RPMI8226 (cell line): ENCODE measurements at places on chromosomes 6 and 20.

- DNase-seq, result no peak
These were observed 198.6 kb downstream of the ZDHHC14 start for GRCh38 chr6:157579467-157580031.

GRCh38 chr20:31760519-31761240 lies 21.6 kb downstream of the TPX2 start:
- DNase-seq, result no peak

- DNase-seq, result no peak
These were observed 29.2 kb downstream of the OSBPL2 start for GRCh38 chr20:62267543-62267942.

DNA sequence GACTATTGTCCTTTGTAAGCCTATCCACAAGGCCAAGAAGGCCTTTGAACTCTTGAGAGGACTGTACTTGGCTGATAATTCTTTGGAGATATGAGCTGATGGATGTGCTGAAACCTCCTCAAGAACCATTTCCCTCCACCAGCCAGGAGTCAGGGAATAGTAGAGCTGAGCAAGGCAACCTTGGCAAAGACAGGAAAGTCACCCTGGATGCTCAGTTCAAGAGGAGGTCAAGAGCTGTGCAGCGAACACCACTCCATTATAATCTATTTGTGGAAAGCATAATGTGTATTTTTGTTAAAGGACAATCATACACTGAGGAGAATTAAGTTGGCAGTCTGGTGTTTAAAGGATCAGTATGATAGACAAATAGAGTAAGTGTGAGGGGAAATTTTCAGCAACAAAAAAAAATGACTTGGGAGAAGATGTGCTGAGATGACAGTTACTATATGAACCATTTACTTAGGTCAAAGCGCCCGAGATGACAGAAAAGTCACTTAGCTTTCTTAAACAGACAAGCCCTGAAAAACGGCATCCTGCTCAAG lies 177.2 kb upstream of the COL21A1 start:
- DNase-seq, result no peak

GRCh38 chr6:3538536-3538935 lies 81.7 kb upstream of the SLC22A23 start:
- no peak for DNase-seq

DNA sequence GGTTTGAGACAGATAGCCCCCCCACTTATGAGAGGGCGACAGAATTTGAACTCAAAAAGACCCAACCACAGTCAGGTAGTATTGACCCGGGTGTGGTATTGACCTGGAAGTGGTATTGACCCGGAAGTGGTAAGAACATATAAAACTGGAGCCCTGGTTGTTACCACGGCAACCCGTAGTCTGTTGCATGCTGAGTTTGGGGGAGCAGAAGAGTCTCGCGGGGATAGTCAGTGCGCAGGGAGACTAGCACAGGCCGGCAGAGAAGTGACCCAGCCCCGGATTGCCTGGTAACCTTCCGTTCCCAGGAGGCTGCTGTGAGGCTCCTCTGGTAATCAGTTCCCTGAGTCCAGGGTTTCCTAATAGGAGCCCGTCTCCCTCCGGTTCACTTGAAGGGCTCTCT lies 96.2 kb downstream of the SNX5 start:
- DNase-seq, result peak; percentile 63

GRCh38 chr20:47220161-47220582 lies 136.3 kb downstream of the ZMYND8 start:
- peak; percentile 36 for DNase-seq

DNA sequence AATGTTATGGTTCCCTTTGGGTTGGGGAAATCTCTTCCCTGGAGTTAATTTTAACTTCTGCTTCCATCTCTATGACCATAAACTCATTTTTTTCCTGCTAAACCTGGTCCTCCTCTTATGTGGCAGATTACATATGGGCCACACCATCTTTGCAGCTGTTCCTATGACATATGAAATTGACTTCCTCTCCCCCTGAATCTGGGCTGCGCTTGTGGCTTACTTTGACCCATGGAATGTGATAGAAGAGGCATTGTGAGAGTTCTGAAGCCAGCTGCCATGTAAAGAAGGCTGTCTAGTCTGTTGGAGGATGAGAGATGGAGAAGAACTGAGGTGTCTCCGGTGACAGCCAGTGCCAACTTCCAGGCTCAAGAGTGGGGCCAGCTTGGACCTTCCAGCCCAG lies 100.1 kb downstream of the CDC5L start:
- no peak for DNase-seq

DNA sequence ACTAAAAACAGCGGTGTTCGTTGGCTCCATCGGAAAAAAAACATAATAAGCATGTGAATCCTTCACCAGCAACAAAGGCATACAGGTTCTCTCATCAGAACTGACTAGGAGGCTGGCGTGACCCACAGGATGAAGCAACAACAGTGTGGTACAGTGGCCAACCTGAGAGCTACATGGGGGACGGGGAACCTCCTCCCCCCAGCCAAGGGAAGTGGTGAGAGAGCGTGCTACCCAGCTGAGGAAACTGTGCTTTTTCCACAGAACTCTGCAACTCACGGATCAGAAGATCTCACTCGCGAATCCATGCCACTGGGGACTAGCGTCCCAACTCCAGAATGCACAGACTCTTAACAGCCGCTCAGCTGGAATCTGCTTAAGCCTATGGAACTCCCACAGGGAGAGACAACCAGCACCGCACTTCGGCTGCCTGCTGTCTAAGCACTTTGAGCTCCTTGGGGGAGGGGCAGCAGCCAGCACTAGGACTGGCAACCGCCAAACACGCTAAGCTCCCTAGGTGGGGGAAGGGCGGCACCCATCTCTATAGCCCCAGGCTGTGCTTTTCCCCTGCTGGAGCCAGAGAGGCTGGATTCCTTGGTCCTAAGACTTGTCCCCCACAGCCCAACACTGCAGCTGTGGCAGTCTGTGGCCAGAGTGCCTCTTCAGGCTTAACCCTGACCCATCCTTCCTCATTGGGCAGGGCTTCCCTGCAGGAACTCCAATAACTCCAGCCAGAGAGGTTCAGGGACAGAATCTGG lies 538.3 kb upstream of the BTBD3 start:
- peak; percentile 25 for DNase-seq

- DNase-seq, result peak; percentile 98
These were observed 1.5 kb downstream of the E2F3 start for GRCh38 chr6:20403070-20403765.

- no peak for DNase-seq
These were observed 9.9 kb downstream of the BLOC1S5 start for GRCh38 chr6:8054276-8054675.

DNA sequence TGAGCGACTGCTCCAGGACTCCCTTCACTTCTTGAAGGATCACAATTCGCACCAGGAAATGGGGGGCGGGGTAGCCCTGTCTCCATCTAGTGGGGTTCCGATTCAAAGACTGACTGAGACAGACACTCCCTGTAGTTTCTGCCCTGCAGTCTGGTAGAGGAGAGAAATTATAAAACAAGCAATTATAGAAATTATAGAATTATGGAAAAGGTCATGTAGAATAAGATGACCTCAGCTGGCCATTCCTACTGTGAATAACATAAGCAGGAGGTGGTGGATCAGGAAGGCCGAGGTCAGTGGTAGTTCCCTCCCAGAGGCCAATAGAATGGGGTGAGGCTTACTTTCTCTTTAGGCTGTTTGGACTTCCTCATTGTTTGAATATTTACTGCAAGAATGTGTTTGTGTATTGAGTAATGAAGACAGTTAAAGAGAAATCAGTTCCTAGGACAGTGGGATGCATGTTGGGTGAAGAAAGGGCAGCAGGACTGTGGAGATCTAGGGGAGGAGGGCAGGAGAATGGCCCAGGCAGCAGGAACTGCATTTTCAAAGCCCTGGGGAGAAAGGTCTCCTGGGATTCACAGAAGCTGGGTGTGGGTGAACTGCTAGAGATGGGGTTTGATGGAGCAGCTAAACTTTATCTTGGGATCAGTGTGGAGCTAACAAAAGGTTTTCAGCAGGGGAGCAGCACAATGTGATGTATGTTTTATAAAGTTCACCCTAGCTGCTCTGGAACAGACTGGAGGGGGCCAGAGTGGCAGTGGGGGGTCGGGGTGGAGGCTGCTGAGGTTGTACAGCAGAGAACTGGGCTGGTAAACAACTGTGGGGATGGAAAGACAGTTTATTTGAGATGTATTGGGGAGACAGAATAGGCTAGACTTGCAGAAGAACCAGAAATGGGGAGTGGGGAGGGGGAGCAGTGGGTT lies 2.1 kb downstream of the ZNF341 start:
- no peak for DNase-seq

DNA sequence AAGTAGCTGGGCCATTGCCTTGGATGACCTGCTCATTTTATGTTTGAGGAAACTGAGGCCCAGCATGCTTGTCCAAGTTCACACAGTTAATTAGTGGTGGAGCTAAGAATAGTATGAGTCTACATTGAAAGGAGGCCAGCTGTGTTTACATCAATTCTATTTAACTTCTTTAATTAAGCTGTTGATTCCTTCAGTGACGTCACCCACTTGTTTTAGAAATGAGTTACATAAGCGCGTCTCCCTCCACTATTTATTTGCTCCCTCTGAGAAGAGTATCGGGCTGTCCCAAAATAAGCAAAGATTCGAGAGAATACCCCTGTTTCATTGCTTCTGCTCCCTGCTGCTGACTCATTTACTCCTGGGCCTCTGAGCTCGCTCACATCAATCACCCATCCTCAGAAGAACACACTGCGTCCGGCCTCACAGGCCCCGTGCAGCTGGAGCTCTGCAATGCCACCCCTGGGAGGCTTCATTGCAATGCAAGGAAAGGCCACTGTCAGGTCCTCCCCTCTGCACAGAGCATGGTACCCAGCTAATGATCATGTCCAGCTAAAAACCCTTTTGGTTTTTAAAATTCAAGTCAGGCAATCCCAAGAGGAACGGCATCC lies 74.8 kb upstream of the BMP2 start:
- no peak for DNase-seq

- no peak for DNase-seq
These were observed 101.2 kb downstream of the ATP9A start for GRCh38 chr20:51667002-51667408.

DNA sequence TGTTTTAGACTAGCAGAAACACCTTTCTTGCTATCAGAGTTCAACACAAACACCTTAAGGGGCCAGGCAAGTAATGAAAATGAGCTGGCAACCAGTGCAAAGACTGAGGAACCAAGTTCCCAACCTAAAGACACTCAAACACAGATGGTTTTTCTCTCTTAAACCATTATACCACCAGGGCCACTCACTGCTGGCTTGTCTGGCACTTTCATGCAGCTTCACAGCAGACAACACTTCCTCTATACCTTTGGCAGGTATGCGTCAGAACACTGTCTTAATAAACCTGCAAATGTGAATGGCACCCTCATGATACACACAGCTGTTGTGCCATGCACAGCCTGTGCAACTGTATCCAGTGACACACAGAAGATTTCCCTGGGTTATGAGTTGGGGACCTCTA lies 41.6 kb downstream of the NFATC2 start:
- DNase-seq, result no peak

- no peak for DNase-seq
These were observed 5.5 kb upstream of the PKIB start for GRCh38 chr6:122604676-122605075.

GRCh38 chr6:119234457-119234856 lies 115.1 kb downstream of the MAN1A1 start:
- no peak for DNase-seq

DNA sequence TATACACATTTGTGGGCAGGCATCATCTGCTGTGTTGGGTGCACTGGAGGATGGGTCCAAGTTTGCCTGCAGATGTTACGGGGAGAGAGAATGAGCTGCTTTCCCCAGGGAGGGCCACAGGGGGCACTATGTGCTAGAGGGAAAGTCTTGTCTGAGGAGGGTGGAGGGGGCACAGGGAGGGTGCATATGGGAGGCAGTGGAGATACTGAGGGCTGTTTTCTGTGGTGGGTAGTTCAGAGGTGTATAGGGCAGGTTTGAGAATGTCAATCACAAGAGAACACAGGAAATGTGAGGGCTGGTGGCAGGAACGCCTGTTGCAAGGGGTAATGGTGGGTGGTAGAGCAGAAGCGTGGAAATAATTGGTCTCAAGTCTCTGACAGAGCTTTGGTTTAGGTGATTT lies 7.7 kb upstream of the PTPRA start:
- DNase-seq, result no peak

DNA sequence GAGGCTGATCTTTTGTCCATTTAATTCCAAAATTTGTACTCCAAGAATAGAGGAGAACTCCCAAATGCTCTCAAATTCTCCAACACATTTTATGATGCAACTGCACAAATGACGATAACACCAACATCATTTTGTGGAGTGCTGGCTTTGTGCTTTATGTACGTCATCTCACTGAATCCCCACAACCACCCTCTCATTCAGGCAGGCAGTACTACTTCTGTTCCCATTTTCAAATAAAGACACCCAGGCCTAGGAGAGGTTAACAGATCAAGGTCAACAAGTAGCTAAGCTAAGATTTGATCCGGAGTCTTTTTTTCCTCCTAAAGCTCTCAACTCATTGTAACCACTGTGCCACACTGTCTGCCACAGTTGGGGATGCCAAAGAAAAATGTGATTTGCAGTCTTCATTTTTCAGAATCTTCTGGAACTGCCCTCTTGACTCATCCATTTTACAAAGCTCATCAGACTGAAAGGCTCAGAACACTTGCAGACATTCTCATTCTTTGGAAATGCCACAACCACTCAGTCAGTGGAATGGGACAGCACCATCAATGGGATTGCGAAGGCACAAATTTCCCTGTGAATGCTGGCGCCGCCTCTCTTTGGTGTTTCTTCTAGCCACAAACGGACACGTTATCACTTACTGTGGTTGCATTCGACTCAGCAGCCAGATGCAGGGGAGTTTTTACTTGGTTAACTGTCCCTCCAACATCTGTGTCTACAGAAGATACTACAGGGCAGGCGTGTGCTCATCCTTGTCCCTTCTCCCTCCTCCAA lies 184.4 kb downstream of the GJA10 start:
- no peak for DNase-seq

- DNase-seq, result no peak
These were observed 74.0 kb upstream of the GLP1R start for GRCh38 chr6:38974389-38975151.

DNA sequence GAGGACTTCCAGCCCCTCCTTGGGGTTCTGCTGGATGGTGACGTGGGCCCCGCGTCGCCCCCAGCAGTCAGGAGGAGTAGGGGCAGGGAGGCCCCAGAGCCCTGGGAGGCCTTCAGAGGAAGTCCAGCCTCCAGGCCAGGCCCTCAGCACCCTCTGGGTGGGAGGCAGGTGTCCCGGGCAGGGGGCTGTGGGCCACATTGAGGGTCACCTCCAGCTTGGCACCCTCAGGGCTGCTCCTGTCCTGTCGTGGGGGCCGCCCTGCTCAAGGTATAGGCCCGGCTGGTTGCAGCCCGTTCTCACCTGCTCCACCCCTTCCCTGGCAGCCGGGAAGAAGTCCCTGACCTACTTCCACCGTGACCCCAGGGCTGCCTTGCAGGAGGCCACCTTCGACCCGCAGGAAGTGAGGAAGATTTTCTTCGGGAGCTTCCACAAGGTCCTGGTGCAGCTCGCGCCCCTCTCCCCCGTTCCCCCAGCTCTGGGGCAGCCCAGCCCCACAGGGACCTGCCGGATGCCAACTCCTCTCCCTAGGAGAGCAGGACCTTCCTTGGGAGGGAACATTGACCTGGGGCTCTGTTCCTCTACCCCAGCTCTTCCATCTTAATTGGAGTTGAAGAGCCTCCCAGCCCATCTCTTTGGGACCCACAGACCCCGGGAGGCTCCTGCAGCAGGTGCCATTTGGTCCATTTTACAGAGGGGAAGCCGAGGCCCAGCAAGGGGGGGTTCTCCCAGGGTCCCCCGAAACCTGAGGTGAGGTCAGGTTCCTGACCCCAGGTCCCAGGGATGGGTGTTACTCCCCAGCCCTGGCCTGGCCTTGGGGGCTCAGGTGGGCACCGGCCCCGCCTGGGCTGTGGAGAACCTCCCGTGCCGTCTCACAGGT lies 26.4 kb downstream of the COL20A1 start:
- DNase-seq, result no peak

- peak; percentile 89 for DNase-seq
These were observed 48.9 kb downstream of the NOL4L start for GRCh38 chr20:32535953-32536823.
